Pons (tissue), 1 donor: ENCODE measurements at places on chromosomes 7 and 10.
A peak's percentile ranks its signal among the peaks of the same experiment; 100 is the strongest.

- DNase-seq = no peak
These were observed 744 bp downstream of the FRAT2 start for GRCh38 chr10:97333601-97334369.

DNA sequence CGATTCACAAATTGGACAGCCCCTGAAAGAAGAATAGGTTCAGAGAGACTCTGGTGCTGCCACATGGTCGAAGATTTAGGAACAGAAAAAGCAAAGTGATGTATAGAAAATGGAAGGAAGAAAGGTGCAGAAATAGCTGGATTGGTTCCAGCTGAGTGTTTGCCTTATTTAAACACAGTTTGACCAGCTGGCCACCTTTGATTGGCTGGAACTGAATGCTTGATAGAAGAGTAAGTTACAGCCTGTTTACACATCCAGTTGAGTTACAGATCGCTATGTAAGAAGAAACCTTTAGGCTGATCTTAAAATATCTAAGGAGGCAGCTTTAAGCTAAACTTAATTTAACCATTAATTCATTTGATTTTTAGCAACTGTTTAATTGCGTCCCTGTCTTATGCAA, 40.3 kb upstream of the KAT6B start:
- DNase-seq = no peak

DNA sequence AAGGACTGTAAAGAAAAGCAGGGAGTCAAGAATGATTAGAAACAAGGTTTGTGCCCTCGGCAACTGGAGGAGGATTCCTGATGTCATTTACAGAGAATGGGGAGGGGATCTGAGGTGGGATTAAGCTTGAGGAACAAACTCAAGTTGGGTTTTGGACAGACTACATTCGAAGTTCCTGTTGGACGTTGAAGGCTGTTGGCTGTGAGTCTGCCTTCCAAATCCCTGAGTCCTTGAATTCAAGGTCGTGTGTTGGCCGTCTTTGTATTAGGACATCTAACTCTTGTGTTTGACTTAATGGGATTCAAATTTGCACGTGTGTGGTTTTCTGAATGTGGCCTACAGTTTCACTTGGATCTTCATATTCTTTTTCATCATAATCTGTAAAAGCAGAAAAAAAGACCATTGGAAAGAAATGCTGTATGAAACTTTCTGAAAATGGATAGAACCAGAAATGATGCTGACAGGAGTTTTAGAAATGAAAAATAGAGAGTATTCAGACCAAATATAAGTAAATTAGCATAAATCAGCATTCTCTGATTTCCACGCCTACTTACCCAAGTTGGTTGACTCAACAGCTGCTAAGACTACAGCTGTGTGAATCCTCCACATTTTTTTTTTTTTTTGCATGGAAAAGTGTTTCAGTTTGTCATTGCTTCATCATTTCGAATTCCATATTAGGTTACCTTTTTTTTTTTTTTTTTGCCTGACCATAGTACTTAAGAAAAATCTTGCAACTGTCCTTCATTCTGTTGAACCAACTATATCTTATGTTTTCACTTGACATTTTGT, 94.8 kb downstream of the KIAA1217 start:
- no peak for DNase-seq

DNA sequence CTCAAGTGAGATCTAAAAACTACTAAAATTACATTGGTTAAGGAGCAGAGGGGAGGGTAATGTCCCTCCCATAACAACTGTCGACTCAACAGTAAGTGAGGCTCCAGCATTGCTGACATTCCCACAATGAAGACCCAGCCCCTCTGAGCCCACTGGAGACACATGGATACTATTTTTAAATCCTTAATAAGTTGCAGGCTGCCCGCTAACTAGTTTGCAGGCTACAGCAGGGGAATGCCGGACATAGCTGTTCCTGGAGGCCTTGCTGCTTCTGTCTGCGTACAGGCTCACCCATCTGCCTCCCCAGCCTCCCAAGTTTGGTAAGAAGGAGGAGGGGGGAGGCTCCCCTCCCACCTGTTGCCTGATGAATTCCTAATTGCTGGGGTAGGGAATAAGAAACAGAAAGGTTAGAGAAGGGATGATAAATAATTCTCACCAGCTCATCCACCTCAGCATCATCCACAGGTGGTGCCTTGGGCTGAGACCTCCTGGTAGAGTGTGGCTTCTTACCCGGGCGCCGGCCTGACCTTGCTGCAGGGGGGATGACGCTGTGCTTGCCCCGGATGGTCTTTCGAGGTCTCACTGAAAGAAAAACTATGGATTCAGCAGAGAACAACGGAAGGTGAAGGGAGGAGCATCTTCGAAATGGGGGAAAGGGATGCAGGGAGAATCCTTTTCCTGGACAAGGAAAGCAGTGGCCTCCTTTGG, 10.1 kb downstream of the FZD9 start:
- no peak for DNase-seq

- no peak for DNase-seq
These were observed 17.0 kb upstream of the MMP21 start for GRCh38 chr10:125792342-125793300.

DNA sequence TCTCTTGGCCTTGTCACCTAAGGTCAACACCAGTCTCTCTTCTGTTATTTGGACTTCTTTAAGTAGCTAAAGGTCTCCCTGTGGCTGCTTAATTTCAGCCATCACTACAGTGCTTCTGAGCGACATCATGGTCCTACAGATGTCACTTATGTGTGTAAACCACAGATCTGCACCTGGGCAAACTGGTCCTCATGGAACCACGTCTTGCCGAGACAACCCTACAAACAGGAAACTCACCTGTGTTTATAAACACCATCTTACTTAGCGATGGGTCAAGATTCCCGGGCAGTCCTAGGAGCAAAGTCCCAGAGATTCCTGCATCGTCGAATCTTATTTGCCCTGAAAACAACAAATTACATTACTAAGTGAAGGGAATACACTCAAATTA, 27.8 kb downstream of the KLF6 start:
- DNase-seq = no peak

- DNase-seq = no peak
These were observed 33.0 kb downstream of the PLEKHA1 start for GRCh38 chr10:122407375-122408125.

- DNase-seq = peak; percentile 53
These were observed 15.6 kb upstream of the PBLD start for GRCh38 chr10:68348265-68348741.

GRCh38 chr10:77027141-77027540, 610.5 kb downstream of the KCNMA1 start:
- no peak for DNase-seq

DNA sequence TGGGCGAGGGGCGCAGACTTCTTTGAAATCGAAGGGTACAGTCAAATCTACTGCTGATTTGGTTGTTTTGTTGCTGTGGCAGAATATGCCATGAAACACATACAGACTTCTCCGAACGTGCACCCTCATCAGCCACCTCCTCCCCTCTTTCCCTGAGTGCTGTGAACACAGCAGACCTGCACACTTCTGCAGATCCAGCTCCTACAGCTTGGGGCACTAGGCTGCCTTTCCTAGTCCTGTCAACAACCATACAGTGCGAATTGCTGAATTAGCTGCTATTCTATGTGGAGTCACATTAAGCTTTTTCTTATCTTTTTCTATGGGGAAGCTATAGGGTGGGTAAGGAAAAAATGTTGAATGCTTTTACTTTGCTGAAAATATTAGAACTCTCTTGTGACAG, 57.5 kb downstream of the COL17A1 start:
- peak; percentile 87 for DNase-seq

DNA sequence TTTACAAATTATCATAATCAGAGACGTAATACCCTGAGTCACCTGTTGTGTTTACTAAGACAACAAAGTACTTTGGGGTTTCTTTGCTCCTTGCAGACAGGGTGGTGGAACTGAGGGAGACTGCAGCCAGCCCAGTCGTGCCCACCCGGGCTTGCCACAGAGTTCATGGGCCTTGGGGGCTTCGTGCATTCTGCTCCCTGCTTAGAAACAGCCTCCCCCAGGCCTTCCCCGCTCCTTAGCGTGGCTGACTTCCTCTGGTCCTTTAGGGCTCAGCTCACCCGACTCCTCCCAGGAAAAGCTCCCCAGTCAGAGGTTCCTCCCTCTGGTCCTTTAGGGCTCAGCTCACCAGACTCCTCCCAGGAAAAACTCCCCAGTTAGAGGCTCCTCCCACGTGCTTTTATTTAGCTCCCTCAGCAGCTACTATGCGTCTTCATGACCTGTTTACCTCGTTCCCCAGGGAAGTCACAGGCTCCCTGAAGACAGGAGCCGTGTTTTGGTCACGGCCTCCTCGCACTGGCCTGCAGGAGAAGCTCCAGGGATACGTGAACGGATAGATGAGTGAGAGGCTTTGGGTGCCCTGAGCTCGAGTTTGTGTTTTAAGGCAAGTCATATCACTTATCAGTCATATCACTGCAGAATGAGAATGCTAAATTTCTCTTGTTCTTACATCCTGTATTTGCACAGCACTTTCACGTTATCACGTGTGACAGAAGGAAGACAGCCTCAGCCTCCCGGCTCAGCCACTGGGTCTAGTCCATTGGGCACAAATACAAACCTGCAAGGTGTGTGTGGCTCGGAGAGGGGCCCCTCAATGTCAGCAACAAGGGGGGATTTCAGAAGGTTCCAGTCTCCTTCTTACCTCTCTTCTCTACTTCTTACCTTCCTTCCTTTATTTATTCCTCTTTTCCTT, 52.7 kb upstream of the VIPR2 start:
- no peak for DNase-seq

GRCh38 chr7:106765727-106766355, 99.2 kb upstream of the PIK3CG start:
- no peak for DNase-seq

GRCh38 chr10:98433881-98434732, 12.6 kb downstream of the HPS1 start:
- DNase-seq = no peak

DNA sequence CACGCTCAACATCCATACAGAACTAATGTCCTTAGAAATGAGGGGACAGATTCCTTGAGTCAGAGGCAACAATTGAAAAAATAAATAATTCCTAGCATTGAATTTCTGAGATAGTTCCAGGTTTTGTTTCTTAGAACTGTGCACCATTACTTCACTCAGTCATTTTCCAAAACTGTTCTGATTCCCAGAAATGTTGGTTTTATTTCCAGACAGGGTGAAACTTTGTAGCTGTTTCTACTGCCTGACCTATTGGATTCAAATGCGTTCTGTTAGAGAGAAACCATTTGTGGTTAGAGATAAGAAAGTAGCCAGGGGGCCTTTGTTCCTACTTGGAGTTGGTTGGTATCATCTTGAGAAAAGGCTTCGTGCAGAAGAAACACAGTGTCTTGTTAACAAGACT, 8.1 kb upstream of the DEPP1 start:
- no peak for DNase-seq

DNA sequence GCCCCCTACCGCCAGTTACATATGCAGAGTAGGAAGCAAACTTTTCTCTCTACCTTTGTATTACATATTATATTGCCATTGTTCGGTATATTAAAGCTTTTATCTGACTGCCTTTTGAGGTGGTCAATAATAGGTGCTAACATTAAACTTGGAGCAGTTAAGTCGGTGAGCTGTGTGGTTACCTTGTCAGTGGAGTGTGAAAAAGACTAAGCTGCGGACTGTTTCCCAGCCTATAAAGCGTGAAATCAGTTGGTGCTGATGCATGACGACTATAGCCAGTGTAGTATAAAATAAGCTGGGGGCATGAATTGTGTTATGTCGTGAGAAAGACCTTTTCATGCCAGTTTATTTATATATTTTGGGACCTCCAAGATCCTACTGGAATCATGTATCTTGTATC, 33.7 kb downstream of the R3HCC1L start:
- no peak for DNase-seq

- peak; percentile 54 for DNase-seq
These were observed 309.7 kb downstream of the CSTF2T start for GRCh38 chr10:51389415-51390321.

DNA sequence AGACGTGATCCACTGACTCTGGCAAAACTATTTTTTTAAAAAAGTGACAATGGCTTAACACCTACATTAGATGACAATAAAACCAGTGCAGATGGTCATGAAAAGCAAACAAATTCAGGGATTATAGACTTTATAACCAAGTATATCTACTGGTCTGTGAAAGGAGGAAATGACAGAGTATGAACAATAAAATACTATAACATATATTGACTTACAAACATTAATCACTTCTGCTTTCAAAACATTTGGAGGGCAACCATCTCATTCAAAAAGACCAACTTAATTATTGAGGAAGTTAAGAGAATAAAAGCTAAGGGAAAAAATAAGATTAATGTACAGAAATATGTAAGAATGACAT, 34.8 kb downstream of the JMJD1C start:
- DNase-seq = no peak

DNA sequence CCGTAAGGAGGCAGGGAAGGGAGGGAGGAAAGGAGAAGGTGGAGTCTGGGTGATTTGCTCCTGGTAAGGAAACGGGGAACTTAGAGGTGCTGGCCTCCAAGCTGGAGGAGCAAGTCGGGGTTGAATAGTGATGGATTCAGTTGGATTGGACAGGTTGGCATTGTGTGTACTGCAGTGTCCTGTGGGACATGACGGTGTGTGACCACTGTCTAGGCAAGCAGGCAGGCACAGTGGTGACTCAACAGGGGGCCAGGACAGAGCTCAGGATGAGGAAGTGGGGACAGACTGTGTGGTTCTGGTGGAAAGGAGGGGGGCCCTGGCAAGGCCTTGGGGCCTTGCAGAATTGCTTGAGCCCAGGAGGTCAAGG, 48.8 kb downstream of the COL26A1 start:
- no peak for DNase-seq

GRCh38 chr7:151254316-151254715, 5.8 kb upstream of the SMARCD3 start:
- no peak for DNase-seq

DNA sequence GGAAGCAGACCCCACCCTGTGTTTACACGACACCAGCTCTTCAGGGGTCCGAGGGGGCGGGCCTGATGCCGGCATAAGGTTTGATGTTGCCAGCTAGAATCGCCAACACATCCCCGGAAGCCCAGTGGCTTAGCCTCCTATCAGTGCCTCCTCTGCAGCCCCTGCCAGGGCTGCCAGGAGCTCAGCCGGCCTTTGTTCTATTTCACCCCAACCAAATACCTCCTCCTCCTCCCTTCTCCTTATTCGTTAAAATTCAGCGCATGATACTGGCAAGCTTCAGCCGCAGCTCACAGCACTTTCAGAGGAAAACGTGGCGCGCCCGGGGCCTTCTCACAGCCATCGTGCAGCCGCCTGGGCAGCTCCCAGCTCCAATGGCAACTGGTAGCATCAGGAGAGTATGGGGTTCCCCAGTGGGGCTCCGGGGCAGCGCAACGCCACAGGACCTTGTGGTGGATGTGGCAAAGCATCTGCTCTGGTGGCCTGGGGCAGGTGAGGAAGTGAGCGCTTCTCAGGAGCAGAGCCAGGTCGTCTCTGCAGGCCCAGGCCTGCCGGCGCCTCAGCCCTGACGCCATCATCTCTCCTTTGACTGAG, 176.4 kb upstream of the RHEB start:
- peak; percentile 40 for DNase-seq

- DNase-seq = no peak
These were observed 20.7 kb downstream of the WAPL start for GRCh38 chr10:86500846-86501245.

DNA sequence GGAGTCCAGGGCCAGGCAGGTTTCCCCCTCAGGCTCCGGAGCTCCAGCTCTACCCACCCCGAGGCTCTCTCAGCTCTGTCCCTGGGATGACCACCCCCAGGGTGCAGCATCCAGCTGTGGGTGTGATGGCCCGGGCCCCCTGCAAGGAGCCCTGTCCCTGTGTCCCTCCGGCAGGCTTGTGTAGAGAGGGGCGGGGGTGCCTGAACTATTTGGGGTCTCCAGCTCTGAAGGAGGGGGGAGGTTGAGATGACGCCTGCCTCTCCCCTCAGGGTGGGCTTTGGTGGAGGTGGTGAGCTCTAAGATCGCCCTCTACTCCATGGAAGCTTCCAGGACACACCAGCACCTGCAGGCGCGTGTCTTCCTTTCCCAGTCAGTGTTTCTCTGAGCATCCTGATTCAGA, 39.4 kb downstream of the ADRA2A start:
- no peak for DNase-seq

GRCh38 chr10:98170249-98171117, 36.0 kb downstream of the R3HCC1L start:
- DNase-seq = peak; percentile 66
